Nephron progenitor cell (in vitro differentiated cells): ENCODE measurements at places on chromosomes 2 and 18.

DNA sequence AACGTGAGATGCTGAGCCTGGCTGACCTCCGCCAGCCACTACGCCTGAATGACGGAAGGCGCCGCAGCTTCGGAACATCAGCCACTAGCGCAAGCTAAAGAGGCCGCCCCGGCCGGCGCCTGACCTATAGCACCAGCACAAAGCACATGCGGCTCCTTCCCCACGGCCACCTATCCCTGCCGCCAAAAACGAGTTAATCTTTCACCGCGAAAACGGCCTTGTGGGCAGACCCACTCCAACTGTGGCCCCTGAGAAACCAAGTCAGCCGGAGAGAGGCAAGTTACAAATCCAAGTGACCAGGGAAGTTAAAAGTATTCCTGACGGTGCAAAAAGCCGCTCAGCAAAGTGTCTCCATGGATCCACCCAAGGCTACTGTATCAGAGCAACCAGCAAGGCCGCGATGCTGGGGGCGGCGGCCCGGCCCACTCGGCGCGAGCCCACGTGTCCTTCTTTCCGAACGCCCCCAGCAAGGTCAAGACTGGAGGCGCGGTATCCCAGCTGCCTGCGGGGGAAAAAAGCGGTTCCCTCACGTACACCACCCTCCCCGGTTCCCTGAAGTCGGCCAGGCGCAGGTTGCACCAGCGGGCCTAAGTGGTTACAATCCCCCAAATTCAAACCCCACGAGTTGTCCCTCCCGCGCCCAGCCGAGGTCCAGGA is 575 bp downstream of the HSPD1 start:
- H3K27me3 ChIP-seq = no peaks in the 10 kb centered on the region
- H3K27ac ChIP-seq = peak overlapping the region; percentile 100
- peak overlapping the region; percentile 92 for H3K4me3 ChIP-seq
- peaks cover 65% of the 10 kb centered on the region for H3K4me1 ChIP-seq

- H3K4me1 ChIP-seq = peaks cover 12% of the 10 kb centered on the region
- no peak for DNase-seq
- peaks cover 4% of the 10 kb centered on the region for H3K36me3 ChIP-seq
- peaks cover 45% of the 10 kb centered on the region for H3K27me3 ChIP-seq
- peak within 1 kb of the TSS; percentile 80 for H3K4me3 ChIP-seq
Observed at GRCh38 chr2:102186791-102187495, at the start of gene IL1RL2. IL1RL2 (plus strand) TSS chr2:102187023; CDS start chr2:102187868, 845 bp downstream.

- H3K36me3 ChIP-seq = no peaks in the 10 kb centered on the region
- no peak for DNase-seq
- H3K27ac ChIP-seq = no peak overlapping the region
- H3K4me3 ChIP-seq = no peak overlapping the region
Observed at GRCh38 chr2:3652896-3653625, 4.9 kb upstream of the ALLC start.

DNA sequence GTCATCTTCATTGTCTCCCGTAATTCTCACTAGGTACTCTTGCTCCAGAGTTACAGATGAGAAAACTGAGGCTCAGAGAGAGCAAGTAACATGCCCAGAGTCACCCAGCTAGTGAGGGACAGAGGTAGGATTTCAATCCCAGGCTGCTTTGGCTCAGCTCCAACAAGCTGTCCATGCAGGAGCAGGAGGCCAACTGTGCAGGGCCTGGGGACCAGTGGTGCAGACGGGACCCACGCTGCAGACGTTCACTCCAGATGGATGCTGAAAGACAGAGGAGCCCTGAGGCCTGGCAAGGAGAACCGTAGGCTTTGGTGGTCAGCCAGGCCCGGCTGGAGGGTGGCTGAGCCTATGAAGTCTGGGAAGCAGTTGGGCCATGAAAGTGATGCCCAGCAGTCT is 102.6 kb downstream of the MCFD2 start:
- H3K36me3 ChIP-seq = no peaks in the 10 kb centered on the region
- H3K4me3 ChIP-seq = no peak overlapping the region
- no peak overlapping the region for H3K27ac ChIP-seq
- H3K27me3 ChIP-seq = peaks cover 34% of the 10 kb centered on the region
- no peak for DNase-seq
- peaks cover 12% of the 10 kb centered on the region for H3K4me1 ChIP-seq

GRCh38 chr2:116487336-116487735 is 1327.2 kb upstream of the DDX18 start:
- no peak overlapping the region for H3K27ac ChIP-seq
- H3K36me3 ChIP-seq = no peaks in the 10 kb centered on the region
- no peaks in the 10 kb centered on the region for H3K27me3 ChIP-seq
- H3K4me1 ChIP-seq = no peaks in the 10 kb centered on the region
- DNase-seq = no peak
- H3K4me3 ChIP-seq = no peak overlapping the region

- H3K27ac ChIP-seq = no peak overlapping the region
- no peaks in the 10 kb centered on the region for H3K27me3 ChIP-seq
- H3K4me1 ChIP-seq = no peaks in the 10 kb centered on the region
- DNase-seq = no peak
Observed at GRCh38 chr2:53051157-53051556, 716.4 kb upstream of the CHAC2 start.

- H3K36me3 ChIP-seq = no peaks in the 10 kb centered on the region
- peaks cover 6% of the 10 kb centered on the region for H3K27me3 ChIP-seq
- peaks cover 14% of the 10 kb centered on the region for H3K4me1 ChIP-seq
Observed at GRCh38 chr2:88212251-88212790, 42.2 kb downstream of the THNSL2 start.

DNA sequence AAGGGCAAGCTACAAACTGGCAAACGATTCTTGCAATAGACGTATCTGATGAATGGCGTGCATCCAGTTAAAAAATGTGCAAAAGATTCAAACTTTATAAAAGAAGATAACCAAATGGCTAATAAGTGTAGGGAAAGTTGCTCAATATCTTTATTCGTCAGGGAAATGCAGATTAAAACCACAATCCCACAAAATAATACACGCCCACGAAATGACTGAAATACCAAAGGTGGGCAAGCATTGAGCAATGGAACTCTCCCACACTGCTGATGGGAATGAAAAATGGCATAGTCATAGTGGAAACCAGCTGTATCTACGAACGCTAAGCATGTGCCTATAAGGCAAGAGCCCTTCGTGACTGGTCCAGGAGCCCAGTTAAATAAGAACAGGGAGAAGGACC is 168.6 kb upstream of the SIX2 start:
- peaks cover 31% of the 10 kb centered on the region for H3K27me3 ChIP-seq
- H3K4me3 ChIP-seq = no peak overlapping the region
- H3K4me1 ChIP-seq = peaks cover 21% of the 10 kb centered on the region
- DNase-seq = no peak

- H3K36me3 ChIP-seq = no peaks in the 10 kb centered on the region
- H3K27me3 ChIP-seq = peaks cover 3% of the 10 kb centered on the region
- H3K27ac ChIP-seq = no peak overlapping the region
- DNase-seq = peak; percentile 61
- H3K4me3 ChIP-seq = no peak overlapping the region
- no peaks in the 10 kb centered on the region for H3K4me1 ChIP-seq
Observed at GRCh38 chr18:49768051-49768391, 45.3 kb downstream of the ACAA2 start.

DNA sequence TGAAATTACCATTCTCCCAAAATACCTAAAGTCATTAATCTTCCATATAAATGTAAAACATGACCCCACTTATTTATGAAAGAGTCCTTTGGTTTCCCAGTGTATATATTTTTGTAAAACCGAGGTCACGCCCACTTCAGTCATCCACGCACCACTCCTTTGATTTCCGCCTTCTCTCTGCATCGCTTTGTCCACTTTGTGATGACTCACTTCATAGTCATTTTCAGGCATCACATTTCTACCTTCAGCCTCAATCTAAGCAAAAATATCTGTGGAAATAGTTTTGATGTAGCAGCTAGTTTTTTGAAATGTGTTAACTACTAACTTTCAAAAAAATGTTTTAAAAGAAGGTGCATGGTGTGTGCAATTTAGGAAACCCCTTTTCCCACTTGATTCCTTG is 793.5 kb upstream of the SOX11 start:
- no peak for DNase-seq
- H3K4me3 ChIP-seq = no peak overlapping the region
- H3K27me3 ChIP-seq = peaks cover 7% of the 10 kb centered on the region
- peaks cover 30% of the 10 kb centered on the region for H3K4me1 ChIP-seq

DNA sequence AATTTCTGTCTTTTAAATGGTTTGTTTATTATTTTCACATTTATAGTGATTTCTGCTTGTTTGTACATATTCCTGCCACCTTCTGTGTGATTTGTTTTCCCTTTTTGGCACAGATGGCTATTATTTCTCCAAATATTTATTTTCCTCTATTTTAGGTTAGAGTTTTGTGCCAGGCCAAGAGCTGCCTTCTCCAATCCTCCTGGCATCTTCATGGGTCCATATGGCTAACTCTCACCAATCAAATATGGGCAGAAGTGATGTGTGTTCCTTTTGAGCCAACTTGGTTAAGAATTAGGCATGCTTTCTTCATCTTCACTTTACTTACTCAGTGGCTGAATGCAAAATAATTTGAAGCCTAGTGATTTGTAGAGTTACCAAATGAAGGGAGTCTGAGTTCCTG is 697.1 kb upstream of the CELF4 start:
- H3K4me1 ChIP-seq = peaks cover 6% of the 10 kb centered on the region
- no peaks in the 10 kb centered on the region for H3K27me3 ChIP-seq
- H3K36me3 ChIP-seq = no peaks in the 10 kb centered on the region
- DNase-seq = no peak

GRCh38 chr2:121911036-121911435 is 155.6 kb downstream of the TSN start:
- H3K27ac ChIP-seq = no peak overlapping the region
- DNase-seq = no peak
- no peak overlapping the region for H3K4me3 ChIP-seq
- peaks cover 24% of the 10 kb centered on the region for H3K4me1 ChIP-seq
- H3K36me3 ChIP-seq = no peaks in the 10 kb centered on the region
- H3K27me3 ChIP-seq = peaks cover 35% of the 10 kb centered on the region

DNA sequence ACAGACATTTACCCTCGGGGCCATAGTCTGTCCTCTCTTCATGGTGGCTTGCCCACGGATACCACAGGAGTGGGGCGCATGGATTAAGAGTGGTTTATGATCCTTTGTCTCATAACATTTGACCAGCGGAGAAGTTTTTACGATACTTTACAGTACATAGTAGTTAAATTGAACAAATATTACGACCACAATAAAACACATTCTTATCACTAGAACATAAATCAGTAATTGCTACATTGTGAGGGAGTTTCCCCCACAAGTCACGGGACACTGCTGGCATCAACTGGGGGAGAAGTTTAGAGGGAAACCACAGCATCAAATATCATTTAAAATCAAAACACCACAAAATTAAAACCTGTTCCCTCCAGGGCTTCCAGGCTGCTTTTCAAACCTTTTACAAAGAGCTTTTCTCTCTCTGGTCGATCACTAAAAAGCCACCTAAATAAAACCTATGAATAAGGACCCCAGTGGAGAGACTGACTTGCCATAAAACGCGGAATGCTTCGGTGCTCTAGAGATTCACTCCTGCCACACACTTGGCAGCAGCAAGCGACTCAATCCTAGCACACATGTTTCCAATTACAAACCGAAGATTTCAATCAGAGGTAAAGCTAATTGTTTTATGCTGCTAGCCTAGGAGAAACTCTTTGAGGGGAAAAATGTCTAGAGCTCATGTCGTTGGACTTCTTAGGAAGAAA is 173.7 kb upstream of the HNRNPA3 start:
- H3K4me3 ChIP-seq = peak overlapping the region; percentile 46
- peaks cover 4% of the 10 kb centered on the region for H3K27me3 ChIP-seq
- peak; percentile 6 for DNase-seq
- peaks cover 52% of the 10 kb centered on the region for H3K4me1 ChIP-seq

GRCh38 chr2:104040771-104041170 is 813.1 kb upstream of the POU3F3 start:
- peaks cover 6% of the 10 kb centered on the region for H3K27me3 ChIP-seq
- H3K27ac ChIP-seq = no peak overlapping the region
- DNase-seq = no peak
- no peak overlapping the region for H3K4me3 ChIP-seq

- peaks cover 14% of the 10 kb centered on the region for H3K36me3 ChIP-seq
- H3K27ac ChIP-seq = peak overlapping the region; percentile 60
- peaks cover 12% of the 10 kb centered on the region for H3K27me3 ChIP-seq
Observed at GRCh38 chr2:39781697-39782096, 2.6 kb upstream of the THUMPD2 start.

- peaks cover 3% of the 10 kb centered on the region for H3K4me1 ChIP-seq
- no peaks in the 10 kb centered on the region for H3K36me3 ChIP-seq
- no peak for DNase-seq
- no peak overlapping the region for H3K4me3 ChIP-seq
- H3K27ac ChIP-seq = no peak overlapping the region
- peaks cover 14% of the 10 kb centered on the region for H3K27me3 ChIP-seq
Observed at GRCh38 chr2:121949271-121949670, 193.8 kb downstream of the TSN start.

DNA sequence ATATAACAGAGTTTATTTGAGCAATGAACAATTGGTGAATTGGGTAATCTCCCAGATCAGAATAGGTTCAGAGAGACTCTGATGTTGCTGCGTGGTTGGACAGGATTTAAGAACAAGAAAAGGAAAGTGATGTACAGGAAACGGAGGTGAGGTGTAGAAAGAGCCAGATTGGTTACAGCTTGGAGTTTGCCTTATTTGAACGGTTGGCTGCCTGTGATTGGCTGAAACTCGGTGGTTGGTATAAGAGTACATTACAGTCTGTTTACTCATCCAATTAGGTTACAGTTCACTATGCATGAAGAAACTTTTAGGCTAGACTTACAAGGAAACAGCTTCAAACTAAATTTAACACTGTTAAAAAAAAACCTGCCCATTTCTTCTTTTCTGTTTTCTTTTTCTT is 68.0 kb upstream of the CABLES1 start:
- H3K4me3 ChIP-seq = no peak overlapping the region
- DNase-seq = no peak
- H3K27ac ChIP-seq = no peak overlapping the region
- peaks cover 9% of the 10 kb centered on the region for H3K36me3 ChIP-seq
- peaks cover 3% of the 10 kb centered on the region for H3K27me3 ChIP-seq

- DNase-seq = no peak
- no peak overlapping the region for H3K27ac ChIP-seq
- H3K27me3 ChIP-seq = no peaks in the 10 kb centered on the region
- no peak overlapping the region for H3K4me3 ChIP-seq
- no peaks in the 10 kb centered on the region for H3K4me1 ChIP-seq
Observed at GRCh38 chr18:43720041-43720440, 442.8 kb upstream of the SYT4 start.
